IMR-90 (cell line): ENCODE measurements at places on chromosomes 3 and 15. TPM values are rescaled to one million over a fixed set of nuclear protein-coding genes. Genes with fewer than 3 reads are reported as not detected.

Gene TUSC7
- not detected in 2 replicates for polyA plus RNA-seq

Gene OXSR1
- 28.9 and 32.9 TPM in 2 replicates for polyA plus RNA-seq

Gene CCDC9B
- polyA plus RNA-seq = 26.0 and 30.9 TPM in 2 replicates

Gene BNIP2
- 36.9 and 42.2 TPM in 2 replicates for polyA plus RNA-seq

Gene KNL1
- 2.2 and 3.1 TPM in 2 replicates for polyA plus RNA-seq

Gene DNAJA4
- polyA plus RNA-seq = 0.27 and 0.32 TPM in 2 replicates

Gene INAFM2
- 11.7 and 14.0 TPM in 2 replicates for polyA plus RNA-seq

Gene CADPS
- not detected in 2 replicates for polyA plus RNA-seq

Gene GOLGA8A
- 21.4 and 33.8 TPM in 2 replicates for polyA plus RNA-seq

Gene GMNC
- polyA plus RNA-seq = 0.15 and 0.16 TPM in 2 replicates

Gene RLBP1
- polyA plus RNA-seq = not detected in 2 replicates

Gene AGBL1
- polyA plus RNA-seq = not detected in 2 replicates

DNA sequence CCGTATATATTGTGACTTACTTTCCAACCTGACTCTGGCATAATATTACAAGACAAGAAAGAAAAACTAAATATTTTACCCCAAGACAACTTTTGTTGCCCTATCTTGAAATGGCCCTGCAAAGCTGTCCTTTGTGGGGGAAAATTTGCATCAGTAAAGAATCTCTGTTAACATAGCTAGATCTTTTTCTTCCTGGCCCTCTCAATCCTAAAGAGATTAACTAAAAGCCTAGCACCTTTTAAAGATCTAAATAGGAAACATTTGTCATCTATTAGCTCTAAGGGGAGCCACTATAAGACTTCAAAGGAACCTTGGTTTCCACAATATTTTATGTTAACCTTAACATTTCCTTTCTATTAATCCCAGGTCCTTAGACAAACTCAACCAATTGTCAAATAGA is 199.0 kb upstream of the SLITRK3 start:
- DNase-seq = no peak

DNA sequence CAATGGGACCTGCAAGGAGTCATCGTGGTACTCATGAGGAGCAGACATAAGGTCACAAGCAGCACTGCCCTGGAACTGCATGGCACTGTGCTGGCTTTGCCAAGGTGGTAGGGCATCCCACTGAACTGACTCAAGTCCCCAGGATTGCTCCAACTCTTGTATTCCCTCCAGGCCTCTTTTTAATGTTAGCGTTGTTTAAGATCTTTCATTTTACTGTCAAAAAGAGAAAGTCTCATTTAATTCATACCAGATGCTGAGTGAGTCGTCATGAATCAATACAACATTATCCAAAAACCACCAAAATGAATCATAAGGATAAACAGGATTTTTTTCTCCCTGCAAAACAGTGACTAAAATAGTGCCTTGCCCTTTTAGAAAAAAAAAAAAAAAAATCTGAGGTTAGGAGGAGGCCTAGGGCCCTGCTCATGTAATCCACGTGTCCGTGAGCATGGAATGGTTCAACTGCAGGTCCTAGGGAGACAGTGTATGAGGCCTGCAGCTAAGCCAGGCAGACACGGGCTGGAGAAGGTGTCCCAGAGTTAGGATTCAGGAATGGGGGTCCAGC is 36.7 kb upstream of the BLM start:
- peak; percentile 98 for DNase-seq

DNA sequence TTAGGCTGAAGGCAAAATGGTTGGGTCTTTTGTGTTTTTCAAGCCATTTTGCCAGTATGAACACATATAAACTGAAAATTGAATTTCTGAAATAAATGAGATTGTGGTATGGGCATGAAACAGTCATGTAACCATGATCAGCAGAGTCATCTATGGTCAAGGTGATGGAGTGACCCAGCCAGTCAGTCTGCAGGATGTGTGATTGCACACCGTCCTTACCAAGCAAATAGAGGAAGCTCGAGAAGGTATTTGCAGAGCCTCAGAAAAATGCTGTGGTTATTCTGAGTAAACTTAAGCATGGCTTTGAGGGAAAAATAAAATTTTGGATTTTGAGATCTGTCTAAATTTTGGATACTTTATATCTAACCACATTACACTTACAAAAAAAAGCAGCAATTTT is 95.9 kb upstream of the RNF7 start:
- DNase-seq = no peak

- DNase-seq = no peak
Measured at GRCh38 chr3:87375231-87375682, 98.9 kb upstream of the POU1F1 start.

- no peak for DNase-seq
Measured at GRCh38 chr3:541062-541801, 344.7 kb downstream of the CHL1 start.

DNA sequence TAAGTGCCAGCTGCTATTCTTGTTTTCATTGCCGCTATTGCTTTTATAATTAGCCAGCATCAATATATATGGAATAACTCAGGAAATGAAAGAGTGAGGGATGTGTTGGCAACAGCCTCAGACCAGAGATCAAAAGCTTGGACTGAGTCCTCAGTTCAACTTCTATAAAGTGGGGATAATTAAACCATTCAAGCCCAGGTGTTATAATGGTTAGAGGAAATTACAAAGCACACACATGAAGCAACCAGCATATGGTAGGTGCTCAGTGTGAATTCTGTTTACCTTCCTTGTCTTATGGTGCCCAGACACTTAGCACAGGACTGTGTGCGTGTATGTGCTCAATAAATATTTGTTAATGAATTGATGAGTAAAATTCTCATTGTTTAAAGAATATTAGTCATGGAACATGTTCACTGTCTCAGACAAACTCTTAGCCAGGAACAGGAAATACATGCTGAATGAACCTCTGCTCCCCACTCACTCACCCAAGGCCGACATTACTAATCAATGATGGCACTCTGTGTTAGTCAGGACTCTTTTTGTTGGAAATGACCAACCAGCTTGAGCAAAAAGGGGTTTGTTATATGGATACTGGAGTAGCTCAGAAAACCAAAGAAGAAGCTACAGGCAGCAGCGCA is 16.7 kb upstream of the CCDC174 start:
- peak; percentile 76 for DNase-seq

DNA sequence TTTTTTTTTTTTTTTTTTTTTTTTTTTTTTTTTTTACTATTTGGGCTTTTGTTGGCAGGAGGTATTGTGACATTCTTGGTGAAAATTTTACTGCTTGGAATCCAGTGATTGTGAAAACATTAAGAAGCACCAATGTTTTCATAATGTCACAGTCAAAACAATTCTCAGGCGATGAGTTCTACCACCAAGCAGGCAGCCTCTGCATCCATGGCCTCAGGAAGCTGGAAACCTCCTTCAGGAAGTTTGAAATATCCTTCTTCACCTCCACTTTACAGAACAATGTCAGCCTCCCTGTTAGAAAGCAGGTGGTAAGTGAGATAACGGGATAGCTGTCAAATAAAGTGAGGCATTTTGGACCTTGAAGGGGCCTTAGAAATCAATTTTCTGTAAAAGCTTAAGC is 98.3 kb downstream of the MEX3B start:
- peak; percentile 74 for DNase-seq

GRCh38 chr15:78236491-78236890 is 2.1 kb upstream of the ACSBG1 start:
- DNase-seq = no peak

GRCh38 chr15:42275780-42276391 is 2.7 kb upstream of the TMEM87A start:
- DNase-seq = no peak

DNA sequence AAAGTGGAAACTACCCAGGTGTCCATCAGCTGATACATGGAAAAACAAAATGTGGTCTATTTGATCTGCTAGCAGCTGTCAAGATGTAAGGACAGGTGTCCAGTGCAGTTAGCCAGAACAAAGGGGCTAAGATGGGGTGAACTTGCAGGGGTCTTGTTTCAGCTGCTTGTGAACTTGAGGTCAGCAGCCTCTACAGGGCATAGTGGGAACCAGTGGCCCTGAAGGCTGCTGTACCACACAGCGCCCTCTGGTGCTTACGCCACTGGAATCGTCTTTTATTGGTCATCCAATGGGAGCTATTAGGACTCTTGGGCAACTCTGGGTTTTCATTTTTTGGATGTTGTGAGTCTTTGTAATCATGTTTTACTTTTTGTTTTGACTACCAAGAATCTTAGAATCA is 62.2 kb upstream of the CTSH start:
- DNase-seq = peak; percentile 50
